ENCODE measurements at places on chromosomes 1 and 21.

- no peak for DNase-seq
Measured at GRCh38 chr1:212549503-212550017, 59.0 kb upstream of the ATF3 start.

DNA sequence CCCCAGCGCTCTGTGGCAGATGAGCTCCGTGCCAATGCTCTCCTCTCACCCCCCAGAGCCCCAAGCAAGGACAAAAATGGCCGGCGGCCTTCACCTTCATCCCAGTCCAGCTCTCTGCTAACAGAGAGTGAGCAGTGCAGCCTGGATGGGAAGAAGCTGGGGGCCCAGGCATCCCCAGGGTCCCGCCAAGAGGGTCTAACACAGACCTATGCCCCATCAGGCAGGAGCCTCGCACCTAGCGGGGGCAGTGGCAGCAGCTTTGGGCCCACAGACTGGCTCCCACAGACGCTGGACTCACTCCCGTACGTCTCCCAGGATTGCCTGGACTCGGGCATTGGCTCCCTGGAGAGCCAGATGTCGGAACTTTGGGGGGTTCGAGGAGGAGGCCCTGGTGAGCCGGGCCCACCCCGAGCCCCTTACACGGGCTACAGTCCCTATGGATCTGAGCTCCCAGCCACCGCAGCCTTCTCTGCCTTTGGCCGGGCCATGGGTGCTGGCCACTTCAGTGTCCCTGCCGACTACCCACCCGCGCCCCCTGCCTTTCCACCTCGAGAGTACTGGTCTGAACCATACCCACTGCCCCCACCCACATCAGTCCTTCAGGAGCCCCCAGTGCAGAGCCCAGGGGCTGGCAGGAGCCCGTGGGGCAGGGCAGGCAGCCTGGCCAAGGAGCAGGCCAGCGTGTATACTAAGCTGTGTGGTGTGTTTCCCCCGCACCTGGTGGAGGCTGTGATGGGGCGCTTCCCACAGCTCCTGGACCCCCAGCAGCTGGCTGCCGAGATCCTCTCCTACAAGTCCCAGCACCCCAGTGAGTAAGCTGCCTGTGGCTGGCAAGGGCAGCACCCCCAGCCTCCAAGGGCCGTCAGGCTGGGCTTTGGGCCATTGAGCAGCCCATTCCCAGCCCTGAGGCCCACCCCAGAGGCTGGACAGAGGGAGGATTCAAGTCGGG lies 8.7 kb downstream of the ZC3H12A start:
- DNase-seq: no peak

DNA sequence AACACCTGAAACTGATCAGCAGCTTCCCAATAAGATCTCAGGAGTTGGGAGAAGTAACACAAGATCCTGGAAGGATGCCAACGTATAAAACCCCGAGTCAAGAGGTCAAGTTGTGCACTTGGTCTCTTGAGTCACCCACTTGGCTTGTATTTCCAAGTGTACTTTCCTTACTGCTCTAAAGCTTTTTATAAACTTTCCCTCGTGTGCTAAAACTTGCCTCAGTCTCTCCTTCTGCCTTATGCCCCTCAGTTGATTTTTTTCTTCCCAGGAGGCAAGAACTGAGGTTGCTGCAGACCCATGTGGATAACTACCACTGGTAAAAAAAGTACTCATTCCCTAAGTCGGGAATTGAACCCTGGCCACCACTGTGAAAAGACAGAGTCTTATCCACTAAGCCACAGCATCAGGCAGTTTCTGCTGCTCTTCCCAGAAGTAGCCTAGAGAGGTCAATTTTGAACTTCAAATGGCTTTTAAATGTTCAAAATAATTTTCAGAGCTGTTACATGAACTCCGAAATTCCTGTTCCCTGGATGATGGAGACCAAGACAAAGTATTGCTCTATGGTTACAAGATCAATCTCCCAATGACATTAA lies 28.9 kb downstream of the ITLN2 start:
- DNase-seq: no peak

GRCh38 chr1:63342402-63342801 lies 20.0 kb downstream of the FOXD3 start:
- DNase-seq: no peak
